Central memory CD8-positive, alpha-beta T cell (primary cell): ENCODE measurements at places on chromosomes 16 and 17.
A peak's percentile ranks its signal among the peaks of the same experiment; 100 is the strongest.

DNA sequence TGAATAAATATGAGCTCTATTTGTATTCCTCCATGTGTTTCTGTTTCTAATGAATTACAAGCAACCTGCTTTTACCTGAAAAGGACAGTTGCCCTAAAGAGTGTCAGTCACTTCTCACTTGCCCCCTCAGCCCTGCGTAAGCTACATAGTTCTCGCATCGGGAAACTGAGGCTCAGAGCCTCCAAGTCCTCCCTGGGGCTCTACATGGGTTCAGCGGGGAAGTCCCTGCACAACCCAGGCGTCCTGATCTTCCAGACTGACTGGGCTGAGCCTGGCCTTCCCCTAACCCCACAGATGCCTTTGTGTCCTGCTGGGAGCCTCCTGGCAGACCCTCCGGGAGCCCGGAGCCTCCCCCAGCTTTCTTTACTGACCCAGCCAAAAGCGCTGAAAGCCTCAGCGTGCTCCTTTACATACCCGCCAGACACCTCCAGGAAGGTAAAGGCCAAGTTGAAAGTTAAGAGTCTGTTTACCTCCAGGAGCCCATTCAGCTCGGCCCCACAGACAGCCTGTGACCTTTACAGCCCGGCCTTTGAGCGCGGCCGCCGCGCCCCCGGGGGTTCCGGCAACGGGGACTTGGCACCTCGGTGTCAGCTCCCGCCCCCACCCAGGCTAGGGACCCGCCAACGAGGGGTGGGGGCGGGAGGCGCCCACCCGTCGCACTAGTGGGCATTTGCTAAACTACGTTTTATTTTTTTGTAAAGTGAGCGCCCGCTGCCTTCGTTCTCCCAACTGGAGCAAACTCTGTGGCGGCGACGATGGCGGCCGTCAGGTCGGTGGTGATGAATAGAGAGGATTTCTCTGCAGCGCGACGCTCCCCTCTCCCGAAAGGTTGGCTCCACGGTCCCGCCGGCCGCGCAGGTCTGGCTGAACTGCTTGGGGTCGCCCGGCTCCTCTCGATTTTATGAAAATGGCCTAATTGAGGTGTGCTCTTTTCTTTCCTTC is 4.4 kb upstream of the HOXB13 start:
- peaks cover 13% of the 10 kb centered on the region for H3K36me3 ChIP-seq
- DNase-seq: no peak
- H3K4me3 ChIP-seq: peak overlapping the region; percentile 8
- H3K27ac ChIP-seq: no peak overlapping the region
- peaks cover 100% of the 10 kb centered on the region for H3K27me3 ChIP-seq

DNA sequence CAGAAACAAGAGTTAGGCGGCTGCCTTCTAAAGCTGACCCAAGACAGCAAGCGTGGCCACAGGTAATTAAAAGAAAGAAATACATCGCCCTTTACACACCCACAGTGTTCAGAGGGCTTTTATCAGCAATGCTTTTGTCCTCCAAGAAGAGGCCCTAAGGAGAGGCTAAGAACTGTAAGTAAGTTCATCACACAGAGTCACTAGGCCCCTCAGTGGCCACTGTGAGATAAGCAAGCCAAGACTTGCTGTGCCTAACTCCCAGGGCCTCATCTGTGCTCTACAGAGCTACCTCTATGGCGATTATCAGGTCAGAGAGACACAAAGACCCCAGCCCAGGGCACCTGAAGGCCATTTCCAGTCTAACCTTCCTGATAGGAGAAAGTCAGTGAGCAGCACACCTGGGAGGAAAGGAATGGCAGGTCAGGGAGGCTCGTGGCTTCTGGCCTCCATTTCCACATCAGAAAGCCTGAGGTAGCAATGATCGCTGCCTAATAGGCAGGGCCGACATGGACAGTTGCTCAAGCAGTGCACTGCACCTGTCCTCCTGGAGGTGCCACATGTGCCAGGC is 545.2 kb upstream of the CDH11 start:
- H3K4me3 ChIP-seq: no peak overlapping the region
- H3K27me3 ChIP-seq: no peaks in the 10 kb centered on the region
- H3K27ac ChIP-seq: no peak overlapping the region

GRCh38 chr16:53084141-53084541 is 29.4 kb downstream of the CHD9 start:
- no peak for DNase-seq
- peaks cover 28% of the 10 kb centered on the region for H3K4me1 ChIP-seq
- H3K36me3 ChIP-seq: peaks cover 8% of the 10 kb centered on the region
- no peak overlapping the region for H3K4me3 ChIP-seq

DNA sequence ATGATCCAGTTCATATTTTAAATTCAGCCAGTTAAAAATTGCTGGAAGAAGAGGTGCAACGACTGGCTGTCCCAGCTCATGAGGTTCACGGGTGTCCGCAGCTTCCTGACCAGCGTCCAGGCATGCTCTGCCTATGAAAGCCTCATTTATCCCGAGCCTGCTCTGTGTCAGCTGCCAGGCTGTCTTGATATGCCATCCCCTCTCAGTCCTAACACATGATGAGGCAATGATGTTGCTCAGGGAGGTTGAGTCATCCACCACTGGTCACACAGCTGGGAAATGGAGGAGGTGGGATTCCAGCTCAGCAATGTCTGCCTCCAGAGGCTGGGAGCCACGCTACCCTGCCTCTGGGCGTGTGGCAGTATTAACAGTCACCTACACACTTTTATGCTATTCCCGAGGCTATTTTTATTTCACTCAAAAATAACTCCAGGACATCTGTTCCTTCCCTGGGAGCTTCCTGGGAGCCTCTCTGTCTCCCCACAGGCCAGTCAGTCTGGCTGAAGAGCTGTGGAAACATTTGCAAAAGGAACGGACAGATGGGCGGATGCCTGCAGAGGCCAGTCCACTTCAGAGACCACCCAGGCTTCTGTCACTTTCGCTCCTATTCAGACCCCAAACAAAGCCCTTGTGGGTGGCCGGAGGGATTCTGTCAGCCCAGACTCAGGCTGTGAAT is 22.5 kb downstream of the RAB11FIP4 start:
- H3K36me3 ChIP-seq: no peaks in the 10 kb centered on the region
- no peak for DNase-seq
- H3K4me3 ChIP-seq: no peak overlapping the region
- no peaks in the 10 kb centered on the region for H3K27me3 ChIP-seq
- H3K4me1 ChIP-seq: no peaks in the 10 kb centered on the region
- H3K27ac ChIP-seq: no peak overlapping the region

- H3K4me3 ChIP-seq: no peak overlapping the region
- H3K27me3 ChIP-seq: no peaks in the 10 kb centered on the region
- no peak overlapping the region for H3K27ac ChIP-seq
- no peaks in the 10 kb centered on the region for H3K36me3 ChIP-seq
- H3K4me1 ChIP-seq: peaks cover 25% of the 10 kb centered on the region
- no peak for DNase-seq
Measured at GRCh38 chr16:80739523-80739922, 64.9 kb downstream of the CDYL2 start.

DNA sequence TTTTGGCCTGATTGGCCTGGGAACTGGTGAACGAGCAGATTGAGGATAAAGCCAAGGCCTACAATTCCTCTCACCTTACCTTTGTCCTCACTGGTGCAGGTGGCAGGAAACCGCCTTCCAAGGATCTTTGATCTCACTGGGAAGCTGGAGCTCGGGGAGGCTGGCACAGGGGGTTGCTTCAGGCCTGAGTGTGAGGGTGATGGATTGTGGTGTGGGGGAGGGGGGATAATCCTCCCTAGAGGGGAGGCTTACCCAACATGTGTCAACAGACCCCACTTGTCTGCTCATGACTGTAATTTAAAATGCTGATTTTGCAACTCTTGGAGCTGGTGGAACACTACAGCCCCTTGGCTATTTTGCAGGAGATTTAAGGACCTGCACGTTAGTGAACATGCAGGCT is 4.5 kb upstream of the RMI2 start:
- H3K4me3 ChIP-seq: no peak overlapping the region
- H3K27ac ChIP-seq: no peak overlapping the region
- H3K27me3 ChIP-seq: peaks cover 7% of the 10 kb centered on the region
- DNase-seq: no peak
- H3K4me1 ChIP-seq: peaks cover 8% of the 10 kb centered on the region

DNA sequence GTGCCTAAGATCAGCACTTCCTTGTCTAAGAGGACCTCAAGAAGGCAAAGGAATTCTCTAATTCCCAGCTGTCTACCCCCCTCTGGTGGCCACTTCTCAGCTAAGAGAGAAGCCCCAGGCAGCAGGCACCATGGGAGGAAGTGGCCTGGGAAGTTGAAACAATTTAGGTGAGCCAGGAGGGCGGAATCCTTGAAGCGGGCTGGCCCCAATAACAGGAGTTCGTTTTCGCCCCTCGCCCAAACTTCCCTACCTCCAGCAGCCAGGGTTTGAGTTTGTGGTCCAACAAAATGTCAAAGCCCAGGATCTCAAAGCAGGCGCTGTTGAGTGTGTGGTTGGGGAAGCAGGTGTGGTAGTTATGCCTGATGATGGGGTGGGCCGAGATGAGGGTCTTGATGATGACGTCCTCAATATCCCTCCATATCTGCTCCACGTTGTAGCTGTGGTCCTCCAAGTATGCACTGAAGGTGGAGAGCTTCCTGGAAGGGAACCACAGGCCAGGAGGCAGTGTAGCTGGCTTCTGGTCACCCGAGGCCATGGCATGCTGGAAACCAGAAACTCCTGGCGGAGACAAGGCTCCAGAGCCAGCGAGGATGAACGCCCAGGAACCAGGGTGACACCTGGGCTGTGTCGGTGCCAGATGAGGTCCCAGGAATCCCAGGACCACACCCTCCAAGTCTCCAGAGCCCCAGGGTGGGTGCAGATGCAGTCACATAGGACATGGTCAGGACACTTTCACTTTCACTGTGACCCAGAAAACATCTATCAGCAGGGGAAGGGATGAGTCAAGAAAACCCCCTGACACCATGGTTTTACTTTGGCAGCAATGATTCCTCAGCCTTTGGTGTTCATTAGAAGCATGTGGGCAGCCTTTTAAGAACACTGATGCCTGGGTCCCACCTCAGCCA is 25.6 kb downstream of the TTLL6 start:
- H3K27me3 ChIP-seq: peaks cover 96% of the 10 kb centered on the region
- no peak overlapping the region for H3K4me3 ChIP-seq
- no peak overlapping the region for H3K27ac ChIP-seq
- peaks cover 3% of the 10 kb centered on the region for H3K36me3 ChIP-seq

- peaks cover 28% of the 10 kb centered on the region for H3K27me3 ChIP-seq
- no peak overlapping the region for H3K27ac ChIP-seq
- no peak overlapping the region for H3K4me3 ChIP-seq
- H3K4me1 ChIP-seq: no peaks in the 10 kb centered on the region
Measured at GRCh38 chr16:21264571-21265036, 13.5 kb downstream of the CRYM start.

GRCh38 chr16:73048292-73049080 is 558 bp upstream of the ZFHX3 start:
- no peak for DNase-seq
- no peaks in the 10 kb centered on the region for H3K4me1 ChIP-seq
- no peak overlapping the region for H3K4me3 ChIP-seq
- no peak overlapping the region for H3K27ac ChIP-seq
- H3K27me3 ChIP-seq: peaks cover 31% of the 10 kb centered on the region

DNA sequence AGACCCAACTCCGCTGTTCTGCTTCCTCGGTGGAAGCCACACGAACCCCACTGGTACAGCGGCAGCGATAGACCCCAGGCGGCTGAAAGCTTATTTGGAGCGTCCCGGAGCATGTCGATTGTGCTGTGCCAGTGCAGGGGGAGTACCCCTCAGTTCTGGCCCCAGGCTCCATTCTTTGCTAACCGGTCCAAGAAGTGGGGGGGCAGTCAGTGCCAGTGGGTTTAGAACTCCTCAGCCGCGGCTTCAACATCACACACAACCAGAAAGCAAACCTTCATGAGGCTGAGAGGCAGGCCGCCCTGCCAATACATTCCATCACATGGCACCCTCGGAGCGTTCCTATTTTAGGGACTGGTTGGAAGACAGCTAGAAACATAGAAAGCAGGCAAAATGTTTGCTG is 1.7 kb upstream of the MNT start:
- H3K4me3 ChIP-seq: peak overlapping the region; percentile 99
- H3K4me1 ChIP-seq: peaks cover 44% of the 10 kb centered on the region
- H3K27me3 ChIP-seq: no peaks in the 10 kb centered on the region
- H3K27ac ChIP-seq: peak overlapping the region; percentile 97
- no peak for DNase-seq

GRCh38 chr16:87698241-87698640 is 67.5 kb downstream of the KLHDC4 start:
- peak overlapping the region; percentile 81 for H3K27ac ChIP-seq
- peak overlapping the region; percentile 51 for H3K4me3 ChIP-seq
- no peak for DNase-seq
- peaks cover 39% of the 10 kb centered on the region for H3K4me1 ChIP-seq

DNA sequence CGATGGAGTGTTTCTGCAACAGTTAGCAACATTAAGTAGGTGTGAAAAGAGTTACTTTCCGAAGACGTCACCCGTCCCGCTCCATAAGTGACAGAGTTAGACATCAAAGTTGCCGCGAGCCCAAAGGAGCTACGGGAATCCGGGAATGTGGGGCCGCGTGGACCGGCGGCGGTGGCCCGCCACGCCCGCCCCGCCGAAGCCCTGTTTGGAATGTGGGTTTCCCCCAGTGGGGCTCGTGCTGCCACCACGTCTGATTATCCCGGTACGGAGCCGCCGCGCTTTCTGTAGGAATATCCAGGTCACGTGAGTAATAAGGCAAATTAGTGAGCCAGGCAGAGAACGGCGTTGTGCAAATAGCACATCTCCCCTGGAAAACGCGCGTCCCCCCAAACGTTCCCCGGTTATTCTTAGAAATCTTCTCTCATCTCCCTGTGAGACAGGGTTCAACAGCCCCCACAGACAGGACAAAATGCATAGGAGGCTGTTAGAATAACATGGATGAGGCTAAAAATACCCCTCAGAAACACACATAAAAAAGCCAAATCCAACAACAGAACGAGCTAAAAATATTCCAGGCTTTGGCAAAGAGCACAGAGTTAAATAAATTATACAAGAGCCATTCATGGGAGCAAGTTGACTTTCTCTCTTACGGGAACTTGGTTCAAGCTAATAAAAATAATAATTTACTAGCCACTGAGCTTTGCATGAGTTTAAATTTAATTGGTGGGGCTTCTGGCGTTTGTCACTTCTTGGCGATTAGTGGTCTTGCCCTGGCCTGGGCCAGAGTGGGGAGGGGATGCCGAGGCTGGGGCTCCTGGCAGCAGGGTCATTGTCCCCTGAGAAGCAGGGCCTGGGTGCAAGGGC is 8.6 kb downstream of the BAHCC1 start:
- peaks cover 96% of the 10 kb centered on the region for H3K27me3 ChIP-seq
- peaks cover 7% of the 10 kb centered on the region for H3K4me1 ChIP-seq
- H3K36me3 ChIP-seq: peaks cover 8% of the 10 kb centered on the region
- no peak for DNase-seq

GRCh38 chr16:22861580-22861979 is 47.6 kb downstream of the HS3ST2 start:
- no peak for DNase-seq
- H3K36me3 ChIP-seq: no peaks in the 10 kb centered on the region
- H3K4me3 ChIP-seq: no peak overlapping the region

- H3K27ac ChIP-seq: peak overlapping the region; percentile 94
- H3K4me1 ChIP-seq: peaks cover 24% of the 10 kb centered on the region
- H3K4me3 ChIP-seq: peak overlapping the region; percentile 80
- H3K27me3 ChIP-seq: no peaks in the 10 kb centered on the region
- peaks cover 51% of the 10 kb centered on the region for H3K36me3 ChIP-seq
Measured at GRCh38 chr17:81871387-81872230, 472 bp upstream of the ARHGDIA start.
